ENCODE measurements at places on chromosomes 5 and 9.

GRCh38 chr5:129541051-129541450 lies 81.0 kb downstream of the ADAMTS19 start:
- DNase-seq = no peak

DNA sequence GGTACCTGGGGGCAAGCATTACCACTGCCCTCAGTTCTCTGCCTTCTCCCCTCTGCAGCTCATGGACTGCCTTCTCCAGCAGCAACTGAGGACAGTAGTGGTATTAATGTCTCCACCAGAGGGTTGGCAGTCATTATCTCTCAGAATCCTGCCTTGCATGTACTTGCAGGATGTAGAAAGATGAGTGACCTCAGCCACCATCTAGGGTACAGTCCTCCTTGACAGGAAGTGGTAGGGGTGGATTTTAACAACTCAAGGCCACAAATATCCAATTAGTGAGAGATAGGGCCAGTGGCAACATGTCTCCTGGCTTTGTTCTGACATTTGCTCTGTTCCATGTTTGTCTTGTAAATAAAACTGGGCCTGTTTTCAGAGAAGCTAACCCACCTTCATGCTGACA lies 47.2 kb downstream of the F2R start:
- DNase-seq = no peak

GRCh38 chr5:151318850-151319732 lies 15.5 kb upstream of the SLC36A3 start:
- DNase-seq = peak; percentile 27

DNA sequence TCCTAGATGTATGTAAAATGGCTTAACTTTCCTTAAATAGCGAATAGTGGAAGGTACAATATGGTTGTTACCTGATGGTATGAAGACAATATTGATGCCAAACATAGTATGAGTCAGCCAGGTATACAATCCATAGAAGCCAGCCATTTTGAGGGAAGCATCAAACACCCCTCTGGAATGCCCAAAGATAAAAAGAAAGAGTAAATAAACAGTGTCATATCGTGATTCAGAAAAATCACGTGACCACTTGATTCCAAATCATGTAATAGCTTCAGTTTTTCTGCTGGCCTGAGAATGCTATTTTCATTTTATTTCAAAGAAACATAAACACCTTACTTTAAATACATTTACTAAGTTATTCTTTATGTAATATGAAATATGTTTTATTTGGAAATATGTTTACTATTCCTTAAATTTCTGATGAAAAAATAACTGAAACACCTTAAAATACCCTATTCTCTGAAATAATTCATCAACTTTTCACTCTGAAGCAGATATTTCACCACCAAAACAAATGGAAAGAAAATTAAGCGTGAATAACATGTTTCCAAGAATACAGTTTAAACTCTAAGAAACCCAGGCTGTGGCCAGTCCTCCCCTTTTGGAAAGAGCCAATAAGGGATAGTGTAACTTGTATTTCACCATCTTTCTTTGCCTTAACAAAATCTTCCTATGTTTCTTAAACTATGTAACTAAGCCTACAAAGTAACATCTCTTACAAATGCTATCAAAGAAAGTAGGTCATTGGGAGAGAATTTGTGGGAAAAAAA lies 24.8 kb upstream of the CTNNAL1 start:
- no peak for DNase-seq

- DNase-seq = no peak
These were observed 859.1 kb upstream of the ARRDC3 start for GRCh38 chr5:92242170-92242569.

DNA sequence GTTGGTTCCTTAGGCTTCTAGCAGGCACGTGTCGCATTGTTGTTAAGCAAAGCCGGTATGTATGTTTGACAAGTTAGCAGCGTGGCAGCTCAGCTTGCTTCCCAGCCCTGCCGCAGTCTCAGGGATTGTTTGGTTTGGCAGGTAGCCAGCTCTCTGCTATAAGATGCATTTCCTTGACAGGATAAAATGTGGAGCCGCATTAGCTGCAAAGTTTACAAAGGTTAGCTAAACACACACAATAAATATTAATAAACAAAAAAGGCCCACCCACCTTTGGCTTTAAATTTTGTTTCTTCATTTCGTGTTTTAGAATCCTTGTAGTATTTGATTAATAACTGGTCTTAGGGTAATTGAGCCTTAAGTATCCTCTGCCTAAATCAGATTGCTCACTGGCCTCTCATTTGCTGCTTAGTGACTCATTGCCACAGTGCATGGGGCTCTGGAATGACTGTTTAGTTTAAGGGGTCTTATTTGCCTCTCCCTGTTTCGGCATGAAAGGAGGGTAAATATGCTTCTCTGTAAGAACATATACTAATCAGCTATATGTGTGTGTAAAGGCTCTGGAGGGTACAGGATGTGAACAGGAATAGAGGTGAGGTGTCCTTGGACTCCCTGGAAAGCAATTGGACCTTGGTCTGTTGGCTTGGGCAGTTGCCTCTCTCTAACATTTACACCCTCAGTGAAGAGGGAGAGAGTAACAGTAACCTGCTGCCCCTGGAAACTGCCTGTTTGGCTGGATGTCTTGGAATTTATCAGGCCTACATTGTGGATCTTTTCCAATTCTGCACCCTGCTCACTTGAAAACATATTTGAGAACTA lies 122.0 kb downstream of the GDNF start:
- peak; percentile 91 for DNase-seq

GRCh38 chr5:16784843-16785791 lies 151.0 kb downstream of the MYO10 start:
- no peak for DNase-seq

- no peak for DNase-seq
These were observed 49.7 kb upstream of the NKD2 start for GRCh38 chr5:958701-959571.

GRCh38 chr5:121851643-121852574 lies at the start of gene FTMT:
Gene FTMT (plus strand): TSS chr5:121851882. CDS start chr5:121851964, 82 bp downstream.
- no peak for DNase-seq

GRCh38 chr5:115934388-115934974 lies 27.8 kb upstream of the LVRN start:
- no peak for DNase-seq

- peak; percentile 60 for DNase-seq
These were observed 232.1 kb upstream of the PIK3R1 start for GRCh38 chr5:67983251-67984110.

DNA sequence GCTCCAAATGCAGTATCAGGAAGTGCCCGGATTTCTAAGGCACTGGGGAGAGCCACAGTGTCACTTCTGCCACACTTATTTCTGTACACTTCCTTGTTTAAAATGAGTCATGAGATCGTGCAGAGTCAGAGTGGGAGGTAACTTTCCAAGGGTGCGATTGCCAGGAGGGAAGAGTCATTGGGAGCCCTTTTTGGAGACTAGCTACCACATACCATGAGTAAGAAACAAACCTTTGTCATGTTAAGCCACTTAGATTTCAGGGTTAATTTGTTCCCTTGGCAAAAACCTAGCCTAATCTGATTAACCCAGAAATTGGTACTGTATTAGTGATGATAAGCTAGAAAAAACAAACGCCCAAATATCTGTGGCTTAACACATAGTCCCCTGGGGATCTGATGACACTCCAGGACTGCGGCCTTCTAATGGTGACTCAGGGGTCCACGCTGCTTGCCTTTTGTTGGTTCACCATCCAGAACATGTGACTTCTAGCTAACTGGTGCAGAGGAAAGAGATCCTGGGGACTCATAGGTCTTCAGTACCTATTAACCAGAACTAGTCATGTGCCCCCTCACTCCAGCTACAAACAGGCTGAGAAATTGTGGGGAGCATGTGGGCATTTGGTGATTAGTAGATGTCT lies 48.6 kb upstream of the TLE1 start:
- peak; percentile 62 for DNase-seq

- DNase-seq = no peak
These were observed 122.2 kb upstream of the TBCA start for GRCh38 chr5:77898385-77898784.

GRCh38 chr5:149747833-149748366 lies 17.8 kb downstream of the PPARGC1B start:
- peak; percentile 58 for DNase-seq

DNA sequence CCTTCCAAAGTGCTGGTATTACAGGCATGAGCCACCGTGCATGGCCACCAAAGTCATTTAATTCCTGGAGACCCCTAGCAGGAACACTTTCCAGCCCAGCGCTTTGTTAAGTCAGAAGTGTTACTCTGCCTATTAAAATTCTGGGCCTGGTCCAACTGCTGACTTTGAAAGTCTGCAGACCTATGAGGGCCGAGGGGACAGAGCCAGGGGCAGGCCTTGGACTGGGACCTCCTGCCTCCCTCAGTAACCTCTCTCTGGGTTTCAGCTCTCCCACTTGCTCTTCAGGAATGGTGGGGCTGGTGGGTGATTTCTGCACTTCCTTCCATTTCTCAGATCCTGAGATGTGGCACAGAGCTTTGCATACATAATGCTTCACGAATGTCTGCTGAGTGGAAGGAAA lies 9.7 kb downstream of the C5orf52 start:
- DNase-seq = no peak
